ENCODE measurements at places on chromosomes 7 and 10.
A peak's percentile ranks its signal among the peaks of the same experiment; 100 is the strongest.

- DNase-seq = no peak
Observed at GRCh38 chr7:142196066-142196840, 61.6 kb downstream of the PRSS58 start.

DNA sequence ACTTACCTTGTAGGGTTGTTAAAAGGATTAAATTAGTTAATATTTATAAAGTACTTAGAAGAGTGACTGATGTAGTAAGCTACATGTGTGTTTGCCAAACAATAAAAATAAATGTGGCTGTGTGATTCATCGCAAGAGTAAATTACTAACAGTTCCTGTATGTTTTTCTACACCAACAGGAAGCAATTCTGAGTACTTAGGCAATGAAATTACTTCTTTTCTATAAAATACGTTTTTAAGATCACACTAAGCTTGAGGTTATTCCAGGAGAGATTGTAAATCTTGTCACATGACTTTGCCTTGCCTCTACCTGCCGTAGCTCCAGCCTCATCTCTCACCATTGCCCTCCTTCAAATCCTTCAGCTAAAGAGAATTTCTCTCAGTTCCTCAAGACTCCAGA lies 18.1 kb upstream of the GSTK1 start:
- DNase-seq = peak; percentile 57

DNA sequence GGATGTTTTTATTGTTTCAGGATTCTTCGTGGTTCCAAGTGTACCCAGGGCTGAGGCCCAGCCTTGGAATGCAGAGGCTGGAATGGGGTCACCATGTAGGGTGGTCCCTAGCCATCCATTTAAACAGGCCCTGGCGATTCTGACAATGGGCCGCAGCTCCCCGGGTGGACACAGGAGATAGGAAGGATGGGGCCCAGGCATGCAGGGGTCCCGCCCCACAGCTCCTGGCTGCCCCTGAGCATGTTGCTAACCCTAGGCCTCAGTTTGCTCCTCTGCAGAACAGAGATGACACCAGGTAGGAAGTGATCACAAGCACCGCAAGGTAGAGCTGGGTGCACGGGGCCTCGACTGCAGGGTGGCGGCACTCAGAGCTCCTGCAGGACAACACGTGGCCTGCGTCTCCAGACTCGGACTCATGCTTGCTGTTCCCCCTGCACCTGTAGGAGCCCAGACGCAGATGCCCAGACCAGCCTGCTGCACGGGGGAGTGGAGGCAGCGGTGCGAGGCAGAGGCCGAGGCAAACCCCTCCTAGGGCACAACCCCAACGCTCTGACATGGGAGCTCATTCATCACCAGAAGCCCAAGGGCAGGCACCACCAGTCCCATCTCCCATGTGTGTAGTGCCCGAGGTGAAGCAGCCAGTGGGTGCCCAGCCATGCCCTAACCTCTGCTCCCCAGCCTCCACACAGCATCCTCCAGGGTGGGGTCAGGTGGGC lies 25.5 kb downstream of the VIPR2 start:
- no peak for DNase-seq

GRCh38 chr7:2566348-2566889 lies 7.6 kb downstream of the IQCE start:
- DNase-seq = no peak
